ENCODE measurements at places on chromosomes 16 and 17.

GRCh38 chr17:62670202-62670821, 42.8 kb downstream of the MRC2 start:
- DNase-seq = no peak

- DNase-seq = no peak
These were observed 14.9 kb upstream of the ADGRG1 start for GRCh38 chr16:57613514-57613913.

DNA sequence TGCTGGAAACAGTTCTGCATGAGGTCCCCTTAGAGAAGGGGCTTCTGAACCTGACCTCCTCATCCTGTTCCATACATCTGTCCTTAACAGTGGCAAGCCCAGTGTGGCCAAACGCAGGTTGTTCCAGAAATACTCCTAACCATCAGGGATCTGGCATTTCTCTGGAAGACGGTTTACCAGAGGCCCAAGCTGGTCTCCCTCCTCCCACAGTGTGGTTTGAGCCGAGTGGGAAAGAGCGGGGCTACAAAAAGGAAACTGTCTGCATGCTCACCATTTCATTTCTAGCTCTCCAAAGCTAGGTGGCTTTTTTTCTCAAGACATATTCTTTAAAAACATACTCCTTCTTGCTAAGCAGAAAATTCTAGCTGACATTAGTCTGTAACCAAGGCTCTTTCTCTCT, 6.0 kb downstream of the MXRA7 start:
- DNase-seq = no peak

DNA sequence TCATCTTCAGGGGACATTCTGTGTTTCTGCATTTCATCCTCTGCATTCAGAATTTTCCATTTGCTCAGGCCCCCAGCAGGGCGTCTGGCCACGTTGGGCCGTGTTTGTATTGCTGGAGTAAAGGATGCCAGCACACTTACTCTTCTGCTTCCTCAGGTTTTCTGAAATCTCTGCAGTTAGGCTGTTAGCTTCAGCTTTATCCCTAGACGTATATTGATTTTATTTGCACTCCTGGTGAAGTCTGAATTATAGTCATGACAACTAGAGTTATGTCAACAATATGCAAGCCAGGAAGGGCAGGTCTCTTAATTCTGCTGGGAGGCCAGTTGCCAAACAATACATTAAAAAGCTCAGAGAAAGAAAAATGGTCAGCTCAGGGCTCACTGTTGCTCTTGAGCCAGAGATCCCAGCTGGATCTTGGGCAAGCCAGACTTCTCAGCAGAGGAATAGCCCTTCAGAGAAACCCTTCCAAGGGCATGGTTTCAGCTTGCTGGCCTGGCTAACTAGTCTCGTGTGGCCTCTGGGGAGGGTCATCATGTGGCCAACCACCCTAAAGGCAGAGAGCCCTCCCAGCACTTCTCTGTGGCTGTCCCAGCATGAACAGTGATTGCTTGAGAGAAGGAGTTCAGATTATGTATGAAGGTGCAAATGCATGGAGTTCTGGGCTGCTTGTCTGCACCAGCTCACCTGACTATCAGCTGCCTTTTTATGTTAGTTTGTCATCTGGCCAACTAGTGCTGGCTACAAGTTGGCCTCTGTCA, 110.2 kb upstream of the CACNG5 start:
- peak; percentile 77 for DNase-seq

- DNase-seq = no peak
These were observed at the start of gene FSCN2 for GRCh38 chr17:81527591-81528383. TSS of gene FSCN2 (plus strand) at chr17:81528377. CDS start at chr17:81528532, 155 bp downstream.

DNA sequence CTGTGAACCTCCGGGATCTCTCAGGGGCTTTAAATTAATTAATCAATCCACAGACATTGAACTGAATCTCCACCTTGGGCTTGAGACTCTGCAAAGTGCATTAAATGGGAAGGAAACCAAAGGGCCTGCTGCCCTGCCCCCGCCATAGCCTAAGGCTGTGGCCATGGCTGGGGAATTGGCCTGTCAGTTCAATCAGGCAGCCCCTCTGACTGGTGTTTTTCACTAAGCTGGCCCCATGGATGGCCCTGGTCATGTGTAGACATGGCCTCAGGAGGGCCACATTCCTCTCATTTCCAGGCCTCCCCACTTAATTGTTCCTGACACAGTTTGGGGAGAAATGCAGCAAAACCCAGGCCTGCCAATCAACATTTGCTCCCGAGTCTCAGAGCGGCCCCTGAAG, 499.8 kb downstream of the WWOX start:
- DNase-seq = no peak

DNA sequence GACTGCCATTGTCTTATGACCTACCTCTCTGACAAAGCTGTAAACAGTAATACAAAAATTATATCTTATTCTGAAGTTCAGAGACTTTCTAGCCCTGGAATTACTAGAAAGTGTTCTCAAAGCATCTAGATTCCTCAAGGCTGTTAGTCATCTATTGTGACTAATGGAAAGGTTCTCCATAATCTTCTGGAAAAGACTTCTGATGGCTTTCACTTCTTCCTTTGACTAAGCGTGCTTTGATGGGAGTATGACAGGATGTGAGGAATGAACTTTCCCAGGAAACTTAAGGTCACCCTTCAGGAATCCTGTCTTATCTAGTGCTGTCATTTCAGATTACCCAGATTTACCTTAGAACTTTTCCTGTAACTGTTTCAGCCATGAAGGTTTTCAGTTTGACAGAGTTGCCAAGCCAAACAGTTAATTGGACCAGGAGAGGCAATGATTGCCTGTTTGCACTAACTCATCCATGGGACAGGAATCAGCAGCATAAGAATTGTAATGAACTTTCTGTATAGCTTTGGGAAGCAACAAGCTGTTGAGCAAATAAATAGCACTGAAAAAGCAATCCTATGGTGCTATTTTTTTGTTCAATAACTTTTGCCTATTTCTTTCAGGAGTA, 43.5 kb downstream of the AP2B1 start:
- peak; percentile 41 for DNase-seq

DNA sequence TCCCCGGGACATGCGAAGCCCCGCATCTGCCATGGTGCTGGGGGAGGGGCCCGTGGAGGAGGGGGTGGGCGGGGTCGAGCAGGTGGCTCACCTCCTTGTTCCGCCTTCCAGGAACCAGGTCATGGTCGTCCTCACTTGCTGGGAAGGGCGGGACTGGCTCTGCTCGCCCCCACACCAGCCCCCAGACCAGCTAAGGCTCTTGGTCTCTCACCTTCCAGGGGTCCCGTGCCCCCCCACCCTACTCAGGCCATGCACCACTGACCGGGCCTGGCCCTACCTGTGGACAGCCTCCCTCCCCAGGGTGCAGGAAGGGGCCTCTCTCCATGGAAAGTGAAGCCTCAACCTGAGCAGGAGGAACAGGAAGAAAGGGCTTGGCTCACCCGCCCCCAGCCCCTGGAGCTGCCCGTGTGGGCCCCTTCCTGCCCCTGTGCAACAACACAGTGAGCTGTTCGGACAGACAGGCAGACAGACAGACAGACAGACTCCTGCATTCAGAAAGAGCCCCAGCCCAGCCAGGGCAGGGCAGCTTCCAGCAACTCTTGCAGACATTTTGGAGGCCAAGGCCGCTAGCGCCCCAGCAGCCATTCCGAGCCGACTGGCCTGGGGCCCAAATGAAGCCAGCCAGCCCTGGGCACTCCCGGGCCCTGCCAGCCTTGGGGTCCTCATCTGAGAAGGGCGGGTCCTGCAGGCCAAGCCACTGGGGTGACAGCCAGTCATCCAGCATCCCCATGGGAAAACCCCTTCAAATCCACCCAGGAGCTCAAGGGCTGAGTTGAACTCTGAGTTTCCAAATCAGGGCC, 8.1 kb upstream of the KREMEN2 start:
- no peak for DNase-seq

GRCh38 chr17:67523101-67523500, 146.0 kb downstream of the PITPNC1 start:
- DNase-seq = no peak

- no peak for DNase-seq
These were observed 6.3 kb downstream of the CHD3 start for GRCh38 chr17:7894866-7895265.

Measured in cardiac fibroblast (primary cell).